Choroid plexus epithelial cell (primary cell): ENCODE measurements at places on chromosomes 12 and 14.

DNA sequence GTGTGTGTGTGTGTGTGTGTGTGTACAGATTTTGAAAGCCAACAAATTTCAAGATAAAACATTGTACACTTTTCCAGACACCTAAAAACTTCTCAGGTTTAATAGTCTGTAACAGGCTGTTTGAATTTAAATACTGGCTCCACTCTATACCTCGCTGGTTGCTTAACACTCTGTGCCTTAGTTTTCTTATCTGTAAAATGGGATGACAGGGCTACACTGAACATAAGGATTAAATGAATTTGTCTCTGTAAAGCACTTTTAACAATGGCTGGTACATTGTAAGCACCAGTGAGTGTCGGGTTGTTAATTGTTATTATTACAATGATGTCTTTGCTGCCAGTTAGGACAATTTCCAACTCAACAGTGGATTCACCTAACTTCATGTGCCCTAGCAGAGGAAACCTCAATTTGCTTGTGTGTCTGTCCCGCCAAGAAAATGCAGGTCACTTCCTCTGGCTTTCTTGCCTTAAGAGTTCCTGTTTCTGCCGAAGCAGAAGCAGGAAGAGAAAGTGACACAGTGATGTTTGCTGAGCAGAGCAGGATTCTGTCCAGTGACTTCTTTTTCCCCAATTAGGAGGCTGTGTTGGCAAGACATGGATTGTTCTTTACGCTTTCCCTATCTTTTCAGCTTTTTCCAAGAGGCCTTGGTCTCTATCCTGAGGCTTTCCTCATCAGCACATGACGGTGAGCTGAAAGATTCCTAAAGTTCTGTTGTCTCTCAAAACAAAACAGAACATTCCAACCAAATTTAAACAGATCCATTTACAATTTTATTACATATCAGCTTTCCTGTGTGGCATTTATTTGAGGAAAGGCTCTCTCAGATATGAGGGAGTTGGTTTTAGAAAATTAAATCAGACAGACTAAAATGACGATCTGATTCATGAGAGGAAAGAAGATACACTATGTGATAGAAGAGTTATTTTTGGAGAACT, 154.1 kb upstream of the ATP2B1 start:
- peak; percentile 36 for DNase-seq

GRCh38 chr14:45144658-45145057, 8.9 kb downstream of the FANCM start:
- DNase-seq, result no peak

DNA sequence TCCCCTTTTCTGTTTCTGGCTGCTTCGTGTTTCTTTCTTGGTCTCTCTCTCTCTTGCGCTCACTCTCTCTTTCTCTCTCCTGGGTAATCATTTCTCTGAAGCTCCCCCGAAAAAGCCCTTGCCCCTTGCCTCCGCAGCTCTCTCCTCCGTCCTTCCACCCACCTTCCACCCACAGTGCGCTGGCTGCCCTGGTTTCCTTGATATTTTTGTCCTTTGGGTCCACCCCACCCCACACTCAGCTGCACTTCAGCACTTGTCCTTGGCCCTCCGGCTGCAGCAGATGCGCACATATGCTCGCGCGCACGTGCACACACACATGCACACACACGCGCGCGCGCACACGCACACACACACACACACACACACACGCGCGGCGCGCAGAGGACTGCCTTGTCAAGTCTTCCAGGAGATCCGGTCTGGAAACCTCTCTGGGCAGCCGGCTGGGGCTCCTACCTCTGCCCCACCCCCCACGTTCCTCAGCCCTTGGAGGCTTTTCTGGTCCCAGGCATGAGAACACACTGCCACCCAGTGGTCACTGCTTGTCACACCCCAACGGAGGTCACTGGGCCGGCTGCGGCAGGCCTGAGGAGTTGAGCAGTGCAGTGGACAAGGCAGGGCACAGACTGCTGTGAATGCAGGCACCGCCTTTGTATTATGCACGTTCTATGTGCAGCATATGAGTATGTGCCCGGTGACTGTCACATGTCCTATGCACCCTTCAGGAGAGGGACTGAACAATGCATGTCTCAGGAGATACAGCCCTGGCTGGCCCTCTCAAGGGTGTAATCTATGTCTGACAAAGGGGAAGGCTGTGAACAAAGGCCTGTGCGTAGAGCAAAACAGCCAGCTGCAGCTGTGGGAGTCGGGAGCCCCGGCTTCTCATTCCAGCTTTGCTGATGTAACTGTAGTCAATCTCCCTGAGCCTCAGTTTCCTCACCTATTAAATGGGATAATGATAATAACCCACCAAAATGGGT, 6.5 kb downstream of the LAG3 start:
- peak; percentile 95 for DNase-seq

DNA sequence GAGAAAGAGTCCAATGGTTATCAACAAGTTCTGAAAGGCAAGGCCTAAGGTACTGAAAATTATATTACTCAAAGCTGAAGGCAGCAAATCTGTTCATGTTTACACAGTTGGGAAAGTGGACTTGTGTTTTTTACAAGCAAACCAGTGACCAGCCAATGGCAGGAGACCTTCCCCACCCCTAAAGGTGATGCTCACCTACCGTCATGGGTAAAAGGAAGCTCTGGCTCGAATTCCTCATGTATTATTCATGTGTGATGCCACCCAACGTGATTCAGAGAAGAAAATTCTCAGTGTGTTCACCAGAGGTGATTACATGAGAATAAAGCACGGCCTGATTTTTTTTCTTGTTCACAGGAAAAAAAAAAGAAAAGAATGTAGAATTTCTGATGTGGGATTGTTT, 1161.2 kb upstream of the SEL1L start:
- DNase-seq, result no peak

- no peak for DNase-seq
Observed at GRCh38 chr12:103846415-103846814, 5.4 kb upstream of the NT5DC3 start.

GRCh38 chr12:62396750-62397149, 69.9 kb upstream of the MON2 start:
- DNase-seq, result peak; percentile 56

GRCh38 chr12:88591343-88591742, 11.1 kb upstream of the KITLG start:
- DNase-seq, result no peak

DNA sequence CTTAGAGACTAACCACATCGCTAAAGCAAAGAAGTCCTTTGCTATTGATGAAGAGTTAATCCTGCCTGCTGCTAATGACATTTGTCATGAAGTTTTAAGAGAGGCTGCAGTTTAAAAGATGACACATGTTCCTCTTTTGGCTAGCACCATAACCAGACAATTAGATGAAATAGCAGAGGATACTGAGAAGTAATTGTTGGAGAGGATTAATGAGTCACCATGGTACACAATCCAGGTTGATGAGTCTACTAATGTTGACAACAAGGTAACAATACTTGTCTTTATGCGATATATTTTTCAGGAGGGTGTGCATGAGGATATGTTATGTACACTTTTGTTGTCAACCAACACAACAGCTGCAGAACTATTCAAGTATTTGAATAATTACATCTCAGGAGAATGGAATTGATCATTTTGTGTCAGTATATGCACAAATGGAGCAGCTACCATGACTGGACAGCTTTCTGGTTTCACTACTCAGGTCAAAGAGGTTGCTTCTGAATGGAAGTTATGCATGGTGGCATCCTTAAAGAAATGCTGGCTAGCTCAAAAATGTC, 56.7 kb downstream of the LRRIQ1 start:
- DNase-seq, result no peak

GRCh38 chr14:102922490-102923200, at the start of gene AMN:
TSS of gene AMN (plus strand) at chr14:102922663. CDS start at chr14:102922689, 26 bp downstream.
- DNase-seq, result no peak

- DNase-seq, result no peak
Observed at GRCh38 chr12:14842315-14842714, 1.0 kb downstream of the ART4 start.

DNA sequence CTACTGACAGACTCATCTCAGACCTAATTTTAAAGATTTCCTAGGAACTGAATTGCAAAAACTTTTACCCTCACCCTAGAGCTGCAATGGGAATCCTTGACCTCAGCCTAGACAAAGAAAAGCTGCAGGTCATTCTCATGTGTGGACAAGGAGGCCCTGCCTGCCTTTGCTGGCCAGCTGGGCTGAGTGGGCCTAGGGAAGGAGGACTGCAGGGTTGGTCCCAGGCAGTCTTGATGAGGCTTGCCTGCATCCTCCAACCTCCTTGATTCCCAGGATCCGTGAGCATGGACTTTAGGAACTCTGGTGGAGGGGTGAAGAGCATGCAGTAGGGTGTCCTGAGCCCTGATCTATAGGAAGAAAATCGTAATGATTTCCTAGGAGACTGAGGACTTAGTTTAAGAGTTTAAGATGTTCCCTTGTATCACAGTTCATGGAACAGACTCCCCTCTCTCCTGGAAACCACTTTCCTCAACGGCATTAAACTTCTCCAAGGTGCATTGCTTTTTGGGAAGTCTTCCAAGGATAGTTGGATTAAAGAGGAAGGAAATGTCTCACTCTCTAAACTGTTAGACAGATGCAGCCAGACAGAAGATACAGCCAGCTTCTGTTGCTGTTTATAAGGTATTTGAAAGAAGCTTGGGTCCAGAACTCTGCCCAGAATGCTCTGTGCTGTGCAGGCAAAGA, 55.4 kb upstream of the DDX11 start:
- no peak for DNase-seq

DNA sequence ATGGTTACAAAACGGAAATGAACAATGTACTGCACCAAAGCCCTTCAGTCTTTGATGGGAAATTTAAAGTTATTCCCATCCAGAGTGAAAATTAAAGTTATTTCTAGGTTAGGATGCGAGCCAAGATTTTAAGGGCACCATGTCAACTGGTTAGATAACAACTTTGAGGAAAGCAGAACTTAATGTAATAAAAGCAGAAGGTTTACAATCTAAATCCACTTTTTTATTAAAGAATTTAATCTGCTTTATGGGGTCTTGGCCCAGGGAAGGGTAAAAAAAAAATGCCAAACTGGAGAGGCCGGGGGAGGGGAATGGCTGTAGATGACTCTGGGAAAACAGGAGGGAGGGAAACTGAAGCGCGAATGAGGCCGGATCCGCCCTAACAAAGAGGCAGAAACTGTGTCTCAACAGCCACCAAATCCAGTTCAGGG, 108.2 kb upstream of the ATF7IP start:
- no peak for DNase-seq

DNA sequence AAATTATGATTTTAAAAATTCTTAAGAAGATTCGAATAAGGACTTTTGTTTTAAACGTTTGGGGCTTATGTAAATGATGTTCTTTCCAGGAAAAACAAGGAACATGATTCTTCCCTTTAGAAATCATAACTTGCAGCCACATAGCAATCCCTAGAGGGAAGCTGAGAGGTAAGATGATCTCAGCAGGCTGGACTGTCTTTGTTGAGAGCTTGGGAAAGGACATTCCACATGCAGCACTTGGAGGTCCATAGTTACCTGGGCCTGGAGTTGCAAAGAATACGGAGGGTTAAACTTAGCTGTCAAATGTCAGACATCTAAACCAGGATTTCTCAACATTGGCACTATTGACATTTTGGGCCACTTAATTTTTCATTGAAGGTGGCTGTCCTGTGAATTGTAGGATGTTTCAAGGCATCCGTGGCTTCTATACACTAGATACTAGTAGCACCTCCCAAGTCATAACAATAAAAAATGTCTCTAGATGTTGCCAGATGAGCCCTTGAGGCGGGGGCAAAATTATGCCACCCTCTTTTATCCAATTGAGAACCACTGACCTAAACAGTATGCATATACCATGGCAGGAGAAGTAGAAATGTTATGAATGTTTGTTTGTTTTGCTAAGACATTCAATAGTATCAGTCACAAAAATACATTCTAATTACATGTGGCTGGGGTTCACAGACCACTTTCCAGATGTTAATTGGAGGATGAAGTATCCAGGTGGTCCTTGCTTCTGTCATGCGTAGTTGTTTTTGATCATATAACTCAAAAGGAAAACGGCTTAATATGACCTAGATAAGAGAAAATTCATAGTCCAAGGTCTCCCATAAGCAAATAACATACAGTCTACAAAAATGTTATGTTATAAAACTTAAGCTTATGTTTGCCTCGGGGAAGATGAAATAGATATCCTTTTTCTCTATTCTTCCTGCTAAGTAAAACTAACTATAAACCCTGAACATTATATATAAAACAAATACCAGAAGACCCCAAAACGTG, 30.5 kb downstream of the TTC6 start:
- DNase-seq, result peak; percentile 48

GRCh38 chr14:33432407-33433023, 493.8 kb downstream of the NPAS3 start:
- DNase-seq, result peak; percentile 79

- DNase-seq, result no peak
Observed at GRCh38 chr14:64119980-64120379, 174.2 kb downstream of the ESR2 start.

DNA sequence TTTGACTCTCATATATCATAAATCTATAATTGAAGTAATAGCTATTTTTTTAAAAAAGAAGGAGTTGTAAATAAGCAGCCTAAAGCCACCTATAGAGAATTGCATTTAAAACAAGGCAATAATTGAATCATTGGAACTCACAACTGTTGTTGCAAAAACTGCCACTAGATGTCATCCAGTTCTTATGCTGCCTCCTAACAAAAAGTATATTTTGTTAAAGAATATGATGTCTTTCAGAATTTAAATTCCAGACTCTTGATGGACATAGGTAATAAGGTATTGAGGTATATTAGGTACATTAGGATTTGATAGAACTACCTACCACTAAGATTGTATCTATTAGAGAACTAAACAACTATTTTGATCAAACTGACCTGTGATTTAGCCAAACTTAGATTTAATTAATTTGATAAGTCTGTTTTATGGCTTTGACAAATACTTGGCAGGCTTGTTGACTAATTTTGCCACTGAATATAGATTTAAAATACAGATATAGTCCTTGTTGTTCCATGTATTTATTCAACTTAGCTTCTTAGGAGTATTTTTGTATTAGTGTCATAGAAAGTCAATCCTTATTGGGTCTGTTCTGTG, 401.4 kb downstream of the RPL10L start:
- DNase-seq, result peak; percentile 48

DNA sequence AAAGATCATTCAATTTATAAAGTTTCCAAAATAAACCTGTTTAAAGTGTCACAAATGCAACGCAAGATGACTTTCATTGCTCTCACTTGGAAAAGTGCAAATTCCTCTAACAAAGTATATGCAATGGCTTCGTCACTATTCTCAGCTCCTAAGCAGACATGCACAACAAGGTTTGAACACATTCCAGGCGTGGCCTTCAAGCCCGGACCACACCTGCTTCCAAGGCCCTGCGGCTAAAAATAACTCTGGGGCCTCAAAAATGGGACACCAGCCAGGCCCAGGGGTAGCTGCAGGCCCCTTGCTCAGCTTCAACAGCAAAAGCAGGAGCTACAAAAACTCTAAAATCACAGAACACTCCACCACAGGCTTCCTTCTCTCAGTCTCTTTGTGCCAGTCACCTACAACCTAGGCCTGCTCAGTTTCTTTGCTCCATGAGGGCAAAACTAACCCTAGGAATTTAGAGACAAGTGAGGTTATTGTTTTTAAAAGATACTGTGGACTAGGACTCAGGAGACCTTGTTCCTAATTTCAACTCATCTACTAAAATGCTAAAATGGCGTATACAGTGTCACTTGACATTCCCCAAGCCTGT, 29.3 kb downstream of the DUSP16 start:
- DNase-seq, result peak; percentile 50

GRCh38 chr12:83573671-83574070, 887.0 kb downstream of the TMTC2 start:
- DNase-seq, result peak; percentile 64

- peak; percentile 84 for DNase-seq
Observed at GRCh38 chr12:42741771-42742510, 152.4 kb upstream of the PRICKLE1 start.

- peak; percentile 50 for DNase-seq
Observed at GRCh38 chr12:46005151-46005797, 14.9 kb upstream of the SCAF11 start.

- DNase-seq, result peak; percentile 77
Observed at GRCh38 chr14:89137526-89138163, 279.4 kb downstream of the FOXN3 start.

GRCh38 chr12:117404203-117404853, 42.9 kb upstream of the NOS1 start:
- DNase-seq, result no peak
